ENCODE measurements at places on chromosomes 6 and 20. TPM values are rescaled to one million over a fixed set of nuclear protein-coding genes. Genes with fewer than 3 reads are reported as not detected.

DNA sequence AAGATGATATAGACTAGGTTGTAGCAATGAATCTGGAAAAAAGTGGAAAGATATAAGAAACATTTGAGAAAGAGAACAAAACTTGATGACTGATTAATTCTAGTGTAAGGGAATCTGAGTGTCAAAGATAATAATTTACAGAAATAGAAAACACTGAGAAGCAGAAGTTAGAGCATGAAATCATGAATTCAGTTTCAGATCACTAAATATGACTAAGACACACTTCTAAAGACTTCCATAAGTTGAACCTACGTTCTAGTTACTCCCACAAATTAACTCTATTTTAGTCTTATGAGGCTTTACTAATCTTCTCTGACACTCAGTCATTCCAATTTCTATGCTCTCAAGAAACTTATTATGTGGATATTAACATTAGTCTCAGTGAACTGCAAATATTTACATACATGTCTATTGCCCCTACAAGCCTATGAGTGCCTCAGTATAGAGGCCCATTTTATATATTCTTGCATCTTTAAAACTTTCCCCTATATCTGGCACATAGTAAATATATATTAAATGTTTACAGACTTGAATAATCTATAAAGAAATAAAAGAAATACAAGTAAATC lies 30.4 kb downstream of the IBTK start:
- H3K27me3 ChIP-seq: no peaks in the 10 kb centered on the region
- H3K4me3 ChIP-seq: no peak overlapping the region
- H3K4me1 ChIP-seq: no peaks in the 10 kb centered on the region
- no peak overlapping the region for H3K27ac ChIP-seq
- DNase-seq: no peak

DNA sequence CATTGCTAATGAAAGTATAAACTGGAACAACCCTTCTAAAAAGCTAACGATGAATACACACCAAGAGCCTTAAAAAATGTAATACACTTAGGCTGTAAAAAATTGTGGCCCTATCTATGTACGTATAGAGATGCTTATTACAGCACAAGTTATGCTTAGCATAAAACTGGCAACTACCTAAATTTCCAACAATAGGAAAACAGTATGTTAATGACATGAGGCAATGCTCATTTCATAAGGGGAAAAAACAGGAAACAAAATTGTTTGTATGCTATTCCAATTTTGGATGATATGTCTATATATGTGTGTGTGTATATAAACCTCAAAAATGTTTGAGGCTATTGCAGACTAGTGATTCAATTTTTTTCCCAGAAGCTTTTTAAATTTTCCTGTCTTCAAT lies 82.5 kb downstream of the DTNBP1 start:
- DNase-seq: no peak
- H3K4me1 ChIP-seq: peaks cover 3% of the 10 kb centered on the region
- no peaks in the 10 kb centered on the region for H3K27me3 ChIP-seq
- no peaks in the 10 kb centered on the region for H3K36me3 ChIP-seq

DNA sequence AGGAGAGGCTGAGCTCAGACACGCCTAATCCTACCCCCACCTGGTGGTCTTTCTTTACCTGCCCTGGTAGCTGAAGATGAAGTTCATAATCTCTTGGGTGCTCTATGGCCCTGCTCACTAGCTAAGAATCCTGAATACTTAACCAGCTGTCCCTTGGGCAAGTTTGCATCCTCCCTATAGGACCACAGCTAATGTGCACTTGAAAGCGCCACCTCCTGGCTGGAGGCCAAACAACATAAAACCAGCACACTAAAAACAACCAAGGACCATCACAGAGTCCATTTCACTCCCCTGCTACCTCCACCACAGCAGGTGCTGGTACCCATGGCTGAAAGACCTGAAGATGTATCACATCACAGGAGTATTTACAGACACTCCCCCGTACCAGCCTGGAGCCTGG lies 155.5 kb upstream of the SLC24A3 start:
- H3K36me3 ChIP-seq: no peaks in the 10 kb centered on the region
- H3K27ac ChIP-seq: no peak overlapping the region
- no peaks in the 10 kb centered on the region for H3K4me1 ChIP-seq
- H3K27me3 ChIP-seq: no peaks in the 10 kb centered on the region

DNA sequence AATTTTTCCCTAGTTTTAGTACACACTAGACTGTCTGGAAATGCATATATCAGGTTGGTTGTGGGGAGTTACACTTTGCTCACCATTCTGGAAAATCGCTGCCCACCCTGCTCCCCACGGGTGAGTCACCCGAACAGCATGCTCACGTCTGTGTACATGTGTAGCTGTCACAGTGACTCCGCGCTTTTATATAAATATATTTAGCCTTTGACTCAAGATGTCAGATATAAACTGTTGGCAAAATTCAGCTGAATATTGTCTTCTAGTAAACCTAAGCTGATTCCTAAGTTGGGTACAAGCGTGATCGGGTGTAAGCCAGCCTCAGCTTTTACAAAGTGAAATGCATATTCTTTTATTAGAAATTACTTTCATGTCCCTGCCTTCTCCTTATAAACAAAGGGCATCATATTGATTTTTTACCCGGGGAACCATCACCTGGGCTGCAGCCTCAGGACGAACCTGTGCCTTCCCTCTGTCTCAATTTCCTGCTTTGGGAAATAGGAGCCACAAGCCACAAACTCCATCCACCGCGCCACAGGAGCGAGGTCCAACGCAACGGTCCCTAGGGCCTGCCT lies 4.3 kb downstream of the SDCBP2 start:
- H3K27me3 ChIP-seq: no peaks in the 10 kb centered on the region
- H3K36me3 ChIP-seq: no peaks in the 10 kb centered on the region
- H3K4me3 ChIP-seq: peak overlapping the region; percentile 88
- peak overlapping the region; percentile 93 for H3K27ac ChIP-seq

DNA sequence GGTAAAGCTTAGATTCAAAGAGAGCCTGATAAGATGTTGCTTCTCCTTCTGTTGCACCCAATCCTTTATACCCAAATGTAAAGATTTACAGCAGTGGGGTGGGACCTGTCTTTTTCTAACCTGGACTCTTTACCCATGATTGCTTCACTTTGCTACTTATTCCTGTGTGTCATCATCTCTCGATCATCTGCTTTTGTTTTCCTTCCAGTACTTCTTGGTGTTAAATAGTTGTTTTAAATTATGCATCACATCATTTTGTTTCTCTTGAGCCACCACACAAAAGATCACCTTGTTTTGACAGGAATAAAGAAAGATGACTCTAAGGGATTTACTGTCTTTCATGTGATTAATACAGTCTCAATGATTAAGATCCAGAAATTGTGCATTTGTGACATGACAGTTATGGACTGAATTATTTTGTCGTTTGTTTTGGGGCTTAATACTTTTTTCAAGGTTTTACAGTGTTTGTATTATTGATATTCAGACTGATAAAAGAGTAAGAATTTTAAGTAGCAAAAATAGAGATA lies 123.1 kb downstream of the CDKAL1 start:
- no peak for DNase-seq
- H3K4me1 ChIP-seq: peaks cover 11% of the 10 kb centered on the region
- no peaks in the 10 kb centered on the region for H3K27me3 ChIP-seq
- no peaks in the 10 kb centered on the region for H3K36me3 ChIP-seq
- H3K4me3 ChIP-seq: no peak overlapping the region

GRCh38 chr6:117210279-117210678 lies 55.1 kb upstream of the VGLL2 start:
- H3K4me1 ChIP-seq: no peaks in the 10 kb centered on the region
- no peaks in the 10 kb centered on the region for H3K36me3 ChIP-seq
- no peak overlapping the region for H3K27ac ChIP-seq
- H3K27me3 ChIP-seq: no peaks in the 10 kb centered on the region

GRCh38 chr6:1901556-1901955 lies 291.8 kb downstream of the FOXC1 start:
- H3K27ac ChIP-seq: no peak overlapping the region
- DNase-seq: no peak
- no peaks in the 10 kb centered on the region for H3K36me3 ChIP-seq

DNA sequence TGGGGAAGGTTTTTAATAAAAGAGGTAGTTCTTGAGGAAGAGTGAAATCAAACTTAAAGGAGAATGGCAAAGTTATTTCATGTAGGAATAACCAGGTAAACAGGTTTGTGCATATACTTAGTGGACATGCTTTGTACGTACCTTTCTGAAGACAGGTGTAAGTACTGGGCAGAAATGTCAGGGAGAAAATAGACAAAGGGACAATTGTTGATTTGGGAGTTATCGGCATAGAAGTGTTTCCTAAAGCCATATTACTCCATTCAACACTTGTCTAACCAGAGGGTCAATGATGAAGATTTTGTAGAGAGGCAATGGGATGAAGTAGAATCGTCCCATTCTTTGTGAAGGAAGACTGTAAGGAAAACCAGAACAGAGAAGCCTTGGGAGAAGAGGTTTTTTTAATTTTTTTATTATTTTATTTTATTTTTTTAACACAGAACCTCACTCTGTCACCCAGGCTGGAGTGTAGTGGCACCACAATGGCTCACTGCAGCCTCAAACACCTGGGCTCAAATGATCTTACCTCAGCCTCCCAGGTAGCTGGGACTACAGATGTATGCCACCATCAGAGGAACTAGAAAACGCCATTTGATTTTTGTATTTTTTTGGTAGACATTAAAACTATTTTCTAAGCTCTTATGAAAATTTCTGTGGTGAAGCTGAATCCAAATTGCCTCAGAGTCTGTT lies 18.0 kb downstream of the SMAP1 start:
- peak overlapping the region; percentile 85 for H3K27ac ChIP-seq
- H3K4me3 ChIP-seq: no peak overlapping the region
- DNase-seq: no peak
- no peaks in the 10 kb centered on the region for H3K27me3 ChIP-seq
- H3K36me3 ChIP-seq: no peaks in the 10 kb centered on the region
- H3K4me1 ChIP-seq: peaks cover 39% of the 10 kb centered on the region

GRCh38 chr20:50284811-50285375 lies 94.3 kb downstream of the CEBPB start:
- peaks cover 39% of the 10 kb centered on the region for H3K4me1 ChIP-seq
- DNase-seq: no peak
- H3K27ac ChIP-seq: peak overlapping the region; percentile 82
- no peaks in the 10 kb centered on the region for H3K36me3 ChIP-seq
- no peaks in the 10 kb centered on the region for H3K27me3 ChIP-seq

DNA sequence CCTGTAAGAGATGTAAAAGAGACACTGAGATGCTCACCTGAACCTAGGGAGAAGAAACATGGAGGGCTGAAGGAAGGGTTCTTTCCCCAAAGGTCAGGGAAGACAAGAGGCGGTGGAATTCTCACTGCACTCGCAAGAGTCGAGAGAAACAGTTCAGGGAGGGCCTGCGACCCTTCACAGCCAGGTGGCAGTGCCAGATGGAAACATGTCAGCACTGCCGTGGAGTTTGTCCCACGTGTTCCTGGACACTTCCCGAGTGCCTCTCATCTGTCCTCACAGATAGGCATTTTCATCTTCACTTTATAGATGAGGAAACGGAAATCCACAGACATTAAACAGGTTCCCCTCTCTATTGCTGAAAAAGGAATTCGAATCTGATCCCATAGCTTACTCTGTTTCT lies 70.4 kb upstream of the SYNJ2 start:
- H3K27me3 ChIP-seq: no peaks in the 10 kb centered on the region
- H3K4me1 ChIP-seq: no peaks in the 10 kb centered on the region
- H3K4me3 ChIP-seq: no peak overlapping the region

- H3K4me3 ChIP-seq: peak overlapping the region; percentile 97
- H3K36me3 ChIP-seq: no peaks in the 10 kb centered on the region
- no peak for DNase-seq
- H3K4me1 ChIP-seq: peaks cover 28% of the 10 kb centered on the region
Measured at GRCh38 chr6:38638941-38639497, 710 bp downstream of the BTBD9 start.

- H3K27me3 ChIP-seq: no peaks in the 10 kb centered on the region
- peaks cover 7% of the 10 kb centered on the region for H3K4me1 ChIP-seq
- H3K27ac ChIP-seq: peak overlapping the region; percentile 52
- peak; percentile 74 for DNase-seq
- no peak overlapping the region for H3K4me3 ChIP-seq
Measured at GRCh38 chr20:699811-700338, 24.3 kb upstream of the SCRT2 start.

- no peaks in the 10 kb centered on the region for H3K4me1 ChIP-seq
- no peak overlapping the region for H3K27ac ChIP-seq
- no peaks in the 10 kb centered on the region for H3K27me3 ChIP-seq
- H3K36me3 ChIP-seq: no peaks in the 10 kb centered on the region
Measured at GRCh38 chr6:152846825-152847224, 96.2 kb downstream of the VIP start.

GRCh38 chr6:154882107-154882506 lies 113.0 kb upstream of the TIAM2 start:
- H3K36me3 ChIP-seq: no peaks in the 10 kb centered on the region
- H3K4me3 ChIP-seq: no peak overlapping the region
- H3K4me1 ChIP-seq: peaks cover 13% of the 10 kb centered on the region
- H3K27ac ChIP-seq: no peak overlapping the region

- no peak overlapping the region for H3K4me3 ChIP-seq
- H3K27me3 ChIP-seq: no peaks in the 10 kb centered on the region
- H3K27ac ChIP-seq: no peak overlapping the region
- peaks cover 20% of the 10 kb centered on the region for H3K4me1 ChIP-seq
- no peak for DNase-seq
Measured at GRCh38 chr6:31861150-31861549, 1.5 kb downstream of the NEU1 start.

DNA sequence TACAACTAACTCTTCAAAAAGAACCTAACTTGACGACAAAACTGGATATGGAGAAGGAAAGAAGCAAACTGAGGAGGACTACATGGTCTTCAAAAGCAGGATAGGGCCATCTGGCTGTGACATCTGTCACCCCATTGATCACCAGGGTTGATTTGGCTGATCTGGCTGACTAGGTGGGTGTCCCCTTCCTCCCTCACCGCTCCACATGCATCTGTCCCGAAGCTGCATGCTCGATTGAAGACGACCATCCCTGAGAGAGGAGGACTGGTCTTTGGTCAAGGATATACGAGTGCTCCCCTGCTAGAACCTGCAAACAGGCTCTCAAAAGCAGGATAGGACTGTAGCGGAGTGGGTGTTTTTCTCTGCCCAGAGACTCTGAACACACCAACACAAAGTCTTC lies 21.7 kb downstream of the CPNE1 start:
- H3K27me3 ChIP-seq: no peaks in the 10 kb centered on the region
- no peak overlapping the region for H3K4me3 ChIP-seq
- H3K27ac ChIP-seq: no peak overlapping the region
- no peaks in the 10 kb centered on the region for H3K36me3 ChIP-seq
- peaks cover 38% of the 10 kb centered on the region for H3K4me1 ChIP-seq

GRCh38 chr6:49054311-49054710 lies 408.7 kb downstream of the MMUT start:
- DNase-seq: no peak
- H3K4me3 ChIP-seq: no peak overlapping the region
- no peaks in the 10 kb centered on the region for H3K27me3 ChIP-seq
- H3K36me3 ChIP-seq: no peaks in the 10 kb centered on the region

The NUP43 gene
- 42.0 TPM for total RNA-seq

The ZSCAN9 gene
- 6.5 TPM for total RNA-seq

The MYLIP gene
- 18.7 TPM for total RNA-seq

The ADGRG6 gene
- total RNA-seq: 1.5 TPM

The RFX6 gene
- total RNA-seq: not detected

The CALHM6 gene
- 0.91 TPM for total RNA-seq

The SYCP2 gene
- total RNA-seq: 0.78 TPM

The IL17F gene
- not detected for total RNA-seq

The HSPA1A gene
- 205 TPM for total RNA-seq

The NHLRC1 gene
- total RNA-seq: 1.1 TPM

The VWA7 gene
- total RNA-seq: 6.3 TPM

The WFDC12 gene
- total RNA-seq: not detected

The MCHR2 gene
- total RNA-seq: not detected

The PTCRA gene
- total RNA-seq: not detected

The FOXF2 gene
- total RNA-seq: 2.2 TPM

The UBE2C gene
- total RNA-seq: not detected

The TSHZ2 gene
- total RNA-seq: 3.0 TPM

The DLK2 gene
- not detected for total RNA-seq

The BCKDHB gene
- 1.6 TPM for total RNA-seq

The HLA-DOB gene
- total RNA-seq: not detected
